ENCODE measurements at places on chromosomes 2 and 18.

- no peak for DNase-seq
Measured at GRCh38 chr2:102100371-102101096, 42.0 kb upstream of the IL1R1 start.

DNA sequence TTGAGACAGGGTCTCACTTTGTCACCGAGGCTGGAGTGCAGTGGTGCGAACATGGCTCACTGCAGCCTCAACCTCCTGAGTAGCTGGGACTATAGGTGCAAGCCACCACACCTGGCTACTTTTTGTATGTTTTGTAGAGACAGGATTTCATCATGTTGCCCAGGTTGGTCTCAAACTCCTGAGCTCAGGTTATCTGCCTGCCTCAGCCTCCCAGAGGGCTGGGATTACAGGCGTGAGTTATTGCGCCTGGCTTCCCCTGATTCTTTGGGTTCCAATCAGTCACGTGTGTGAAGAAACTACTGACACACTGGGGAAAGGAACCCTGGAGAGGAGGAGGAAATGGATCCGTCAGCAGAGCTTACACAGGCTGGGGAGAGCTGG lies 22.3 kb upstream of the RAB10 start:
- no peak for DNase-seq

GRCh38 chr2:41475959-41476358 lies 571.9 kb upstream of the PKDCC start:
- no peak for DNase-seq

GRCh38 chr18:76518123-76518859 lies 23.2 kb upstream of the ZNF516 start:
- no peak for DNase-seq

DNA sequence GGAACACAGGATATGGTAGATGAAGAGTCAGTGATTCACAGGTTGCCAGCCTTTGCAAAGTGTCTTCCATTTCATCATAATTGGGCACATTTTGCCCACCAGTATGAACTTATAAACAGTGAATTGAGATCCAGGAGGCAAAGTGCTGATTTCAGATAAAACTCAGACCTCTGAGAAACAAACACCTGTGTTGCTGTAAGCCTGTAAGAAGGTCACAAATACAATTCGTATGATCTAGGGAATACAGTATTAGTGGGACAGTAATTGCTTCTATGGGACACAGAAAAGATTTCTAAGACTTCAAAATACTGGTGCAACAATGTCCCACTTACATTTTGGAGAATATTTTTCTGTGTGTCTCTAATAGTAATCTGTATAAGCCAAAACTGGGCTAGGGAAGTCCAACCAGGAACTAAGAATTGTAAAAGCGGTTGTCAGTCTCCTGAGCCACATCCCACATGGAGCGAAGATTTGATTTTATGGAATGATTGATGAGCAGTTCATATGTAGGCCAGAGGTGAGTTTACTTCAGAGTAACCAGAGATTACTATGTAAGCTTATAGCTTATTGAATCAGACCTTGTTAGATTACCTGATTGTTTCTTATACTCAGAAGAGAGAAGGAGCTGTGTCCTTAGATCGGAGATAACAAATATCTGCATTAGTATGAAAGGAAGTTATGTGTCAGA lies 728.4 kb downstream of the LRRTM4 start:
- no peak for DNase-seq

- no peak for DNase-seq
Measured at GRCh38 chr2:43345391-43345813, 119.0 kb upstream of the ZFP36L2 start.

DNA sequence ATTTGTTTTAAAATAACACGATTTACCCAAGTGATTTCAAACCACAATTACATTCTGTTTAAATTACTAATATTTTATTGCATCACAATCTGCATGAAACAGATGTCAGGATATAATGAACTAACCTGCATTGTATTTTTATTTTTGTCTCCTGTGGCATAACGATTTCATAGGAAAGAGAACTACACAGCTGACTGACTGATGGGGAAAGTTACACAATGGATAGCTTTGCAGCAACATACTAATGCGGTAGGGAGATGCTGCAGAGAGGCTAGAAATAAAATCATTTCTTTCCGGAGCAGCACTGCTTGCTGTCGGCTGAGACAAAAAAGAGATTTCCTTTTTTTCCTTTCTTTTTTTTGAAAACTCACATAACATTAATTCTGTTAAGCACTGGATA lies 36.9 kb downstream of the SCN1A start:
- no peak for DNase-seq

DNA sequence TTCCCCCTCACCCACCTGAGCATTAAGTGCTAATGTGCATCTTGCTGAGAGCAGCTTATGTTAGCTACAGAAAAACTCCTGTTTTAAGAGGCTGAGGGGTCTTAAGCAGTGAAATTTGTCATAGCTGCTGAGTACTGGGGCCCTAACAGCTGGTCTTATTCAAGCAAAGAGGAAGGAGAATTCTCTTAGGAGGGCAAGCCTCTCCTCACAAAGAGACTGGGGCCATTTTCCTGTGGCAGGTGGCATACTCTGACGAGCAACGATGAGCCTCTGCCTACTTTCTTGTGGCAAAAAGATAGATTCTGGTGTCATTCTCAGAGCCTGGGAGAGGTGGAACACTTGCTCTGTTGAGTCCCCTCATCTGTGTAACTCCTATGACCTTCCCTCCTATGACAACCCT lies 53.2 kb downstream of the SPRED2 start:
- no peak for DNase-seq

- DNase-seq, result no peak
Measured at GRCh38 chr2:232549655-232550353, 553 bp downstream of the TIGD1 start.

GRCh38 chr2:149080099-149080498 lies 41.6 kb downstream of the LYPD6B start:
- no peak for DNase-seq

DNA sequence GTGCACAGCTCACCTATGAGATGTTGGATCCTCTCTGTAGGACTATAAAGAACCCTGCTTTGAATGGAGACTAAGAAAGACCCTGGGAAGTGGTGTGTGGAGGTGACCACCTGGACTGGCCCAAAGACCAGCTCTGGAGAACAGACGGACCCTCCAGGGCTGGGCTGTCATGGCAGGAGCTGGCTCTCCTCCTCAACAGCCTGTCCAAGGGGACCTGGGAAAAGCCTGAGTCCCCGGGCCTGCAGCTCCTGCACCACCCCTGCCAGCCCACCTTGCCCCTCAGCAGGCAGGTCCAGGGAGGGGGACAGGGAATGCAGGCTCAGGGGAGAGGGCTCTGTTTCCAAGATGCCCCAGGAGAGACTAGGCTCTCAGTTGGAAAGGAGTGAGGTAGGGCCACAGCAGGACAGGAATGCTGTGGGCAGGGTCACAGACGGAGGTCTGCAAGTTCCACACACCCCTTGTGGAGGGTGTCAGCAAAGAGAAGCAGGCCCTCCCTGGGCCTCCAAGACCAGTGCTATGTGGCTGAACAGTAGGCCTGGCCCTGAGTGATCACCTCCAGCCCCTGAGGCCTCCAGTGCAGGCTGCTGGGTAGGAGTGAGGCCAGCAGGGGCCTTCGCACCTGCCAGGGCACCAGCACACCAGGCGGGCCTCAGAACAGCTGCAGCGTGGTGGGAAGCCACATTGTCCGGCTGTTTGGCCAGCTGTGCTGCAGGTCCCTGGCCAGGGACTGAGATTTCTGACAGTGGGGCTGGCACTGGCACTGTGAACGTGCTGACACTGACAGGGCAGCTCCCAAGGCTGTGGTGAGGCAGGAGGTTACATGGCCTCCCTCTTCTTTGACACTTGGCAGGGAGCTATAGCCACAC lies 86.4 kb upstream of the OTOS start:
- DNase-seq, result no peak

GRCh38 chr2:13056259-13056843 lies 339.6 kb downstream of the TRIB2 start:
- DNase-seq, result no peak

DNA sequence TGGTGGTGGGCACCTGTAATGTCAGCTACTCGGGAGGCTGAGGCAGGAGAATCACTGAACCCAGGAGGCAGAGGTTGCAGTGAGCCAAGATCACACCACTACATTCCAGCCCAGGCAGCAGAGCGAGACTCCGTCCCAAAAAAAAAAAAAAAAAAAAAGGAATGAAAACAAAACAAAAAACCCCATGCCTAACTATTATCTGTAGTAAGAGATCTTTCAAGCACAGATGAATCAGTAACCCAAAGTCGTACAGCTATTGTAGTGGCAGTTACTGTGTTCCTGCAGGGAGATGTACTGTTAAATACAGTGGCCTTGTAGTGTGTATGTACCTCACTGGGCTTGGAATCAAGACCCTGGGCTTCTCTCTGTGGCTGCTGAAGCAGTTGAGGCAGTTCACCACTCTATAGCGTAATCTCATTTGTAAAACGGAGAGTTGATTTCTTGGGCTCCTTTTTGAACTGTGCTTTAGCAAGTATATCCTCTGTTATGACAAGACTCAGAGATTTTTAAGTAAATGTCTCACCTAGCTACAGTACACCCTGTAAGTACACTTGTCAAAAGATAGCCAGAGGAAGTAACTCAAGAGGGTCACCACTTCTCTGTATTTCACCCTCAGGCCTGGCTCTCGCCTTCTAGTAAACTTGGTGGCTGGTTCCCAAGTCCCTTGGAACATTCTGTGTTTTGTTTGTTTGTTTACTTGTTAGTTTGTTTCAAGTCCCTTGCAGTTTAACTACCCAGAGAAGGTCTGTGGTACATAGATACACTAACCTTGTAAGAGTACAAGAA lies 109.6 kb upstream of the FOSL2 start:
- no peak for DNase-seq

DNA sequence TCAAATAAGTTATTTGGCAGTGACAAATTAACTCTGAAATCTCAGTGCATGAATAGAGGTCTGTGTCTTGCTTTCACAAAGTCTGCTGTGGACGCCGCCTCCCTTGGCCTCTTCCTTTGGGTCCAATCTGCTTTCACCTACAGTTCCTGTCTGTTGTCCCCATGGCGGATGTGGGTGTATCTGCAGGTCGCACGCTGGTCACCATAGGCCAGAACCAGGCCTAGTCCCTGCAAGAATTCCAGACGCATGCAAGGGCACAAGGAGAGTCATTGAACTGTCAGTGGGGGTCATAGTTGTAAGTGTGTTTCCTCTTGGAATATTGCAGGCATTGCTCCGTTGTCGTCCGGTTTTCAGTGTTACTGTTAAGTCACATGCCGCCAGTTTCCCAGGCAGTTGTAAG lies 7.4 kb downstream of the SOCS6 start:
- DNase-seq, result no peak

GRCh38 chr18:44680273-44681075 lies at the start of gene SETBP1:
Gene SETBP1 (plus strand): TSS chr18:44680888. CDS start chr18:44701347, 20,459 bp downstream.
- no peak for DNase-seq

GRCh38 chr2:164523726-164524125 lies 97.6 kb downstream of the GRB14 start:
- DNase-seq, result no peak
